ENCODE measurements at places on chromosomes 1 and 21. TPM values are rescaled to one million over a fixed set of nuclear protein-coding genes. Genes with fewer than 3 reads are reported as not detected.

DDR2 gene
- 20.0 TPM for total RNA-seq

CFHR3 gene
- total RNA-seq = not detected

RHBG gene
- total RNA-seq = not detected

PLCH2 gene
- total RNA-seq = 0.11 TPM

MCOLN2 gene
- total RNA-seq = 0.13 TPM

LENEP gene
- total RNA-seq = not detected

CELA2A gene
- total RNA-seq = not detected

GRCh38 chr21:25584833-25585676 lies 22.2 kb downstream of the MRPL39 start:
- no peak for DNase-seq

DNA sequence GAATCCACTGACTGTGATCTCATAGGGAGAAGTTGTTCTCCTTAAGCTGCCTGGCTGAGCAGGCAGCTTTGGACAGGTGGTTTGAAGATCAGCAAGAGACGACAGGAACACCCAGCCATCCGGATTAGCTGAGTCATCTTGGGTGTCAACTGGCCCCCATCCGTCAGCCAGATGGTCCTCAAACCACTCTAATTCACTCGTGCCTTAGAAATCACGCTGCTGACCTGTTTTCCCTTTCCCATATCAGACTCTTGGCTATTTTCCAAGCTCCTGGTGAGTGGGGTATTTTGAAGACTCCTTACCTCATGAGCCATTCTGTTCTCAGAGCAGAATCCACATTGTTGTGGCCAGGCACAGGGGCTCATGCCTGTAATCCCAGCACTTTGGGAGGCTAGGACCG lies 149.1 kb upstream of the L1TD1 start:
- DNase-seq = no peak

DNA sequence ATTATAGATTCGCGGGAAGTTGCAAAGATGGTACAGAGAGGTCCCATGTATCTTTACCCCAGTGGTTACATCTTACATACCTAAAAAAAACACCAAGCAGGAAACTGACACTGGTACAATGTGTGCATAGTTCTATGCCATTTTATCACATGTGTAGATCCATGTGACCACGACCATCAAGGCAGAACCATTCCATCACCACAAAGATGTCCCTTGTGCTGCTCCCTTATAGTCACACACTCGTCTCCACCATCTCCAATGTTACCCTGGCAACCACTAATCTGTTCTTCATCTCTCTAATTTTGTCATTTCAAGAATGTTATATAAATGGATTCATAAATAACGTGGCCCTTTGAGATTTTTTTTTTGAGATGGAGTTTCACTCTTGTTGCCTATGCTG lies 156.9 kb upstream of the MAGI3 start:
- no peak for DNase-seq

- no peak for DNase-seq
Observed at GRCh38 chr1:55362558-55362957, 147.4 kb upstream of the USP24 start.

DNA sequence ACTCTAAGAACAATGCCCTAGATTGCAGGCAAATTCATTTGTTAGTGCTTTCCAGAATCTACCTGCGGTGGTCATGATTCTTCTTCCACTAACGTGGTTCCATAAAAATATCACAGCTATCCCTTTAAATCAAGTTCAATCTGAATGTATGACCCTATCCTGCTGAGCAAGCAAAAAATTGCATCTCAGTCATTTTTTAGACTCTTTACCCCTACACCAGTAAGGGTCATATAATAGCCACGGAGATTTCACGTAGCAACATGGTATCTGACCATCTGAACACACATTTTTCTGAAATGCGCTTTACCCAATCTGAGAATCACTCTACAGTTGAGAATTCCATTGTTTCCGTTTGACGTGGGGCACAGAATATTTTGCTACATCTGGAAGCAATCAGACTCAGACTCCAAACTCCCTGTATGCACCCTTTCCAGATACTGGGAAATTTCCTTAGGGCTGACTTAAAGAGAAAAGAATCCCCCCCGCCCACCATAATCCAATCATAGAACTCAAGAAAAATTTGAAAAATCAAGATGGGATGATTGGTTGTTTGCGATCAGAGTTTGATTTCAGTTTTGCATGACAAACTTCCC lies 699.2 kb upstream of the ZP4 start:
- DNase-seq = no peak

DNA sequence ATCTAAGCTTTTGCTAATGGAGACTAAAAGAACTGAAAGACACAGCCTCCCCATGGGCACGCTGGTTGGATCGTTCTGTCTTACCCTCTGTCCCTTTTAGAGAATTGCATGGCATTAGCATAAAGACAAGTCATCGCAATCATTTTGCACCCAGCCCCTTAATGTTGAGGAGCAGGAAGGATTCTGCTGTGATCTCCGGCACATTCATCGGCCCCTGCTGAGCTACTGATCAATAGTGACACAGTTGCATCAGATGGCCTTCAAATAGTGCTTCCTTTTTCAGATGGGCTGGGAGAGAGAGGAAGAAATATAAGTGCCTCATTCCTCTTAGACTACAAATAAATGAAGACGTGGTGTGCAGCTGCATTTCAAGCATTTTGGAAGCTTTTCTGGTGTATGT lies 75.4 kb downstream of the NOS1AP start:
- DNase-seq = no peak

- DNase-seq = no peak
Observed at GRCh38 chr1:107140703-107141490, at the start of gene NTNG1. NTNG1 (plus strand) TSS chr1:107141039.

DNA sequence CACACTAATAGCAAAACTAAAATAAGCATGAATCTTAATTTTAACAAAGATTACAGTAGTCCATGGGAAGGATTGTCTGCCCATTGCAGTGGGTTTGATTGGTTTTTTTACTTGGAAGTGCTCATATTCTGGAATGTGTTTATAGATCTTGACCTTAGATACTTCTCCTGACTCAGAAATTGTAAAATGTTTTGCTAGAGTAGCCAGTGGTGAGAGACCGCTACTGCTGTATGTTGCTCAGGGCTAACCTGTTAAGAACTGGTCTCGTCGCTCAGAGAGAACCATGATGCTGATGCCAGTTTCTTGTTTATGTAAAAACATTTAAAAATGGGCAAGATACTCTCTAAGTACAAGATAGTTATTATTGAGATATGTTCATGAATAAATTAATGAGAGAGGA lies 99.9 kb downstream of the ROR1 start:
- DNase-seq = no peak

DNA sequence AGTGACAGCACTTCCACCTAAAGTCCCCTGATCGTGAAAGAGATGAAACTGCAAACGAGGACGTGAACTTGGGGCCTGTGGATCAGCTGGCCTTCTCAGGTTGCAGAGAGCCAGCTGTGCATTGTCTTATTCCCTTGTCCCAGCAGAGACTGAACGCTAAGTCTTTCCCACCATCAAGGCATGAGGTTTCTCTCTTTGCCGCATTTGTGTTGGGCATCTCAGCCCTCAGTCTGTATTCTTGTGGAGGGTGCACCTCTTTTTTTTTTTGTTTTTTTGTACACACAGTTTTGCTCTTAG lies 71.4 kb downstream of the KIF26B start:
- no peak for DNase-seq

- DNase-seq = no peak
Observed at GRCh38 chr1:2962541-2962940, 58.7 kb upstream of the ACTRT2 start.

- DNase-seq = peak; percentile 86
Observed at GRCh38 chr1:10980094-10980577, 32.3 kb upstream of the TARDBP start.
